ENCODE measurements at places on chromosomes 12 and 14.

DNA sequence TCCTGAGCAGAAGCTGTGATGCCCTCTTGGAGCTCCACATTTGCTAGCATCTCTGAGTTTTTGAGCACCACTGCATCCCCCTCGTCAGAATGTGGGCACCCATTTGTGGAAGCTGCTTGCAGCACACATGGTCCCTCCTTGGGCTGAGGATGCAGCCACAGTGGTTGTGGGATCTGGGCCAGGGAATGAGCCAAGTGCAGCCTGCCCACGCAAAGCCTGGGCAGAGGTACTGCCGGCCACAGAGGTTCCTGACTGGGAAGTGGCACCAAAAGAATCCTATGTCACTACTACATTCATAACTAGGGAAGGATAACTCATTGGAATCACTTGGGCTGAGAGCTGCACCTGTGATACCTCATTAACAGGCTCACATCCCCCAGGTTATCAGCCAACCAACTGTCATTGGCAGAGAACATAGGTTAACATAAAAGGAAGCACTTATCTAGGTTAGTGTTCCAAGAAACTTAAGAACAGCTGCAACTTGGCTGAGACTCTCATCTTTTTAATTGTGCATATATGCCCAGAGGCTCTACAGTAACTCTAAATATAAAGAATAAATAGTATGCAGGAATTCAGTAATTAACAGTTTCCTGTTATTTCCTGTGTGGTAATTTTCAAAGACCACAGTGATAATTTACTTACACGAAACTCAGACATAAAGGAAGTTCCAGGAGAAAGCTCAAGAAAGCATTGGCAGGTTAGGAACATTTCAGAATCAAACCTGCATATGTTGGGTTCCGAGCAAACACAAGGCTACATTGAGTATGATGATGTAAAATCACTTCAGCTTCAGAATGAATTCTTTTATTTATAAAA lies 145.3 kb downstream of the BCAT1 start:
- no peak for DNase-seq

GRCh38 chr12:45878630-45879255 lies 111.6 kb downstream of the SCAF11 start:
- no peak for DNase-seq

DNA sequence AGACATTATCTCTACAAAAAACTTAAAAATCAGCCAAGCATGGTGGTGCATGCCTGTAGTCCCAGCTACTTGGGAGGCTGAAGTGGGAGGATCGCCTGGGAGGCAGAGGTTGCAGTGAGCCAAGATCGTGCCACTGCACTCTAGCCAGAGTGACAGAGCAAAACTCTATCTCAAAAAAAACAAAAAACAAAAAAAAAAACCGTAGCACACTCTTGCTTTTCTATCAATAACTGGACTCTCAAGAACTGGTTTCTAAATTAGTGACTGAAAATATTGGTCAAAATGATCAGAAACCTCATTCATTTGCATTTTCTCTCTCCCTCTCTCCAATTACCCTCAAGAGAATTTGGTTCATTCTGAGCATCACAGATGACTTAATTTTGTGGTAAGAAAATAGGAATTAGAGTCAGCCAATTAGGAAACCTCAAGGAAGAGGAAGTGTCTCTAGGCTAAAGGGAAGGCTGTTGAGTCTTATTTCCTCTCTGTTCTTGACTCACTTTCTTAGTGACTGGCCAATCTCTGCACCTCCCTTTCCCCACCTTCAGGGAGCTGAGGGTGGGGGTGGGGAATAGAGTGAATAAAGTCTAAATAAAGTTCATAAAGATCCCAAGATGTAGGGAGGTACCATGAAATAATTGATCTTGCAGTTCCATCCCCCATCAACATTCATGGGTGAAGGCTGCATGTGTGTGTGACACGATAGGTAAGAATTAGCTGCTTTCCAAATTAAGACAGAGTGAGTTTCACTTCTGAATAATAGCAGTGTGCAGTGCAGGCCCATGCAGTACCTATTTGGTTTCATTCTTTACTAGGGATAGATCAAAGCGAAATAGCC lies 6.8 kb upstream of the PSMA6 start:
- DNase-seq = peak; percentile 3

DNA sequence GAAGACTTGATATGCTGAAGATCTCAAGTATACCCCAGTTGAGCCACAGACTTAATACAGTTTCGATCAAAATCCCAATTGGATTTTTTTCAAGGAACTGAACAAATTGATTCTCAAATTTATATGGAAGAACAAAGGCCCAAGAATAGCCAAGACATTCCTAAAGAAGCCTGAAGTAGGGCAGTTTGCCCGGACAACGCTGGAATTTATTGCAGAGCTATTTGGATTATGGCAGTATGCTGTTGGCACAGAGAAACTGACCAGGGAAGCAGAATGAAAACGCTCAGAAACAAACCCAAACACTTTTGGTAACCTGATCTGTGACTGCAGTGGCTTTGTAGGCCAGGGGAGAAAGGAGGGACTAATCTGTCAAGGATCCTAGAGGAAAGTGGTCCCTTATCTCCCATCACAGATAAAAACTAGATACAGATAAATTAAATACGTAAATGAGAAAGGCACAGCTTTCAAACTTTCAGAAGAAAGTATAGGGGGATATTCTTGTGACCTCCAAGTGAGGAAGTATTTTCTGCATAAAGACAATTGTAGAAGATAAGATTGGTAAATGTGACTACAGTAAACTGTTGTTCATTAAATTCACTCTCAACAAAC lies 35.9 kb upstream of the GSC start:
- DNase-seq = no peak

DNA sequence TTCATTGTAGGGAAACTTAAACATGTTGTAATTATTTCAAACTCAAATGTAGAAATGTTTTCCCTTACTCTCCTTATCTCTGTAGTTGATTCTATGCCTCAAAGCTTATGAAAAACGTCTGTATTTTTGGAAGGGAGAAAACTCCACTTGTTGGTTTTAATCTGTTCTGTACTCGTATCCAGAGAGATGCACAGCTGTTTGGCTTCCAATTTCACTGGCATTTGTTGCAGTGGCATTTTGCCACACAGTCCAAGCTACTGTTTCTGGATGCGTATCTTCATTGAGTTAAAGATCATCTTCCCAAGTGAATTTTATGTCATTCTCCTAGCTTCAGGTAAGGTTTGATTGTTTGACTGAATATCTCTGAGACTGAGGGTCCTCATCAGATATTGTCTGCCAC lies 481.4 kb downstream of the TRHDE start:
- no peak for DNase-seq

DNA sequence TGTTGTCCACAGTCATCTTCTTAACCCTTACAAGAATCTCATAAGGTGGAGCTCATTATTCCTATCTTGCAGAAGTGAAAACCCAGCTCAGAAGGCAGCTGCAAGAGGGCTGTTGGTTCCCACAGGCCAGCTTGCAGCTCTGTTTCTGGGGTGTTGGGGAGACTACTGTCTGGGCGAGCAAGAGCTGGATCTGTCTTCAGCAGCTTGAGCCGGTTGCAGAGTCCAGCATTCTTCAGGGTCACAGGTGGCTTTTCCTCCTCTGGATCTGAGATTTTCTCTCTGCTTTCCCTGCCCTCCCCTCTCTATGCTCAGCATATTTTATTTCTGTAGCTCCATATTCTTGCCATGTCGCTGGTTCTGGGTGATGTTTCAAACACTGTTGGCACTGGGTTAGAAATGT lies 87.4 kb downstream of the PAPOLA start:
- no peak for DNase-seq

- DNase-seq = no peak
Measured at GRCh38 chr12:70553391-70553859, 83.8 kb downstream of the PTPRB start.

DNA sequence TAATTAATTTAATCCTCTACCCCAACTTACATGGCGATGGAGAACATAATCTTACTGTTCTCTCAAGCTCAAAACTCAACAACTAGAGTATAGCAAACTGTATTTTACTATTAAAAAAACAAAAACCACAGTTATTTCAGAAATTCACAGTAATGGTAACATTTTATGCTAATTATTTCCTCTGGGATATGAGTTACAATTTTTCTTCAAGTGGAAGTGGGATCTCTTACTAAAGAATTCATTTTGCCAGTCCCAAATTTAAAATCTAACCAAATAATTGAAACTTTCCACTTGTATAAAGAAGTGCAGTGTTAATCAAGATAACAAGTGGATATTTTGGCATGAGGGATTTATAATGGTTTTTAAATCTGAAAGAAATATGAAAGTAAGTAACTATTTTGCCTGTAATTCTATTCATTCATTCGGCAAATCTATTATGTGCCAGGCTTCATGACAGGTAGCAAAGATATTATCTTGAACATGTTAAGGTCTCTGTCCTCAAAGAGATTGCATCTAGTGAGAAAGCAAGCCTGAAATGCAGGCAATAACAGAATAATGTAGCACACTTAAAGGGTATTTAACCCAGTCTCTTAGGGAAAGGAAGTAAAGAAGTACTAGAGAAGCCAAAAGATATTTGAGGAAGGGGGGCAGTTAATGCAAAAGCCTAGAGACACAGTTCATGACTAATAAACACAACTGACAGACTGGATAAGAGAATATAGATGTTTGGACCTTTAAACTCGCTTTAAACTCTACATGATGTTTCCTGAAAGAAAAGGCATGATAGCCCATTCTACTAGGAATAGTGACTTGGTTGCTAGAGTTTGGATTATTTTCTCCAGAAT lies 44.0 kb downstream of the TAOK3 start:
- DNase-seq = no peak

DNA sequence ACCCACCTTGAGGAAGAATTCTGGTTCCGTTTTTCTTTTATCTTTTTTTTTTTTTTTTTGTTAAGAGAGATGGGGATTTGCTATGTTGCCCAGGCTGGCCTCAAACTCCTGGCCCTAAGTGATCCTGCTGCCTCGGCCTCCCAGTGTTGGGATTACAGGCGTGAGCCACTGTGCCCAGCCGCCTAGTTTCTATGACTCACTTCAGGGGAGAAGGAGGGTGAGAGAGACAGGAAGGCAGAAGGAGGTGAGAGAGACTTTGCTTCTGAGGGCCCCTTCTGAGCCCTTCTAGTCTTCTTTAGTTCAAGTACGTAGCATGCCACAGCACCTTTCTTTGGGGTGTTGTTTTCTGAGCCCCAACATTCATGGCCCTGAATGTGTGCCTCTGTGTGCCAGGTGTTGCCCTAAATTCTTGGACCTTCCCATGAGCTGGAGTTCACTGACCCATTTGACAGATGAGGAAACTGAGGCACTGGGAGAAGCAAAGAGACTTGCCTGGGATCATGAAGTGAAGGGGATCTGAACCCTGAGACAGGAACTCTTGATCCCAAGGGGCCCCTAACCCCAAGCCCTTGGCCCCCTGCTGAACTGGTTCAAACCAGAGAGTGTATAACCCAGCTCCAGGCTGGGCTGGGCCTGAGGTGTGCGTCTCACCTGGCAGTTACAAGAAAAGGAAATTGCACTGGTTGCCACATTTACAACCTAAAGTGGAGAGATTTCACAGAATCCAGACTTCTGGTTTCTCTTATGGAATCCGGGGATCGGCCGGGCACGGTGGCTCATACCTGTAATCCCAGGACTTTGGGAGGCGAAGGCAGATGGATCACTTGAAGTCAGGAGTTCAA lies 20.8 kb downstream of the SH2B3 start:
- DNase-seq = peak; percentile 39

DNA sequence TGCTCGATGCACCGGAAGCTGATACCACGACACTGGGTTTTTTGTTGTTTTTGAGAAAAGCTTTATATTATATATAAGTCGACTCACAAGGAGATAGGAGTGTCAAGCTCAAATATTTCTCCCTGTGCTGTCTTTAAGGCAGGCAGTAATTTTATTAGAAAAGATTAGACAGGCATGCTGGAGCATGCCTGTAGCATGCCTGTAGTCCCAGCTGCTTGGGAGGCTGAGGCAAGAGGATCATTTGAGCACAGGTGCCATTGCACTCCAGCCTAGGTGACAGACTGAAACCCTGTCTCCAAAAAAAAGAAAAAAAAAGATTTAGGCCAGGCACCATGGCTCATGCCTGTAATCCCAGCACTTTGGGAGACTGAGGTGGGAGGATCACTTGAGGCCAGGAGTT lies 51.8 kb downstream of the GNS start:
- no peak for DNase-seq

DNA sequence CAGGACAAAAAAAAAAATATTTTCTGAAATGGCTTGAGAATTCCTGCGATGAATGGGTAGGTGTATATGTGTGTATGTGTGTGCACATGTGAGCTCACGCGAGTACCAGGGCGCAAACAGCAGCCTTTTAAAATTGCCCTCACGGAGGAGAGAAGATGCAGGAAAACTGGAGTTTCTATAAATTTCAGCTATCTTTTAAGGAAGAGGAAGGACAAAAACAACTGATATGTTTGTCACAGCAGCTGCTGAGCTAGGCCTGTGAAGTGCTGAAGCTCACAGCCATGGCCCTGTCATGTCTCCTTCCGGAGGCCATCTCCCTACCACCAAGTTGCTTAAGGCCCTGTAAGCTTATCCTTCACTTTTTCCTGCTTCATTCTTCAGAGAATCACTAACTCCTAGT lies 40.8 kb downstream of the DUSP16 start:
- no peak for DNase-seq

DNA sequence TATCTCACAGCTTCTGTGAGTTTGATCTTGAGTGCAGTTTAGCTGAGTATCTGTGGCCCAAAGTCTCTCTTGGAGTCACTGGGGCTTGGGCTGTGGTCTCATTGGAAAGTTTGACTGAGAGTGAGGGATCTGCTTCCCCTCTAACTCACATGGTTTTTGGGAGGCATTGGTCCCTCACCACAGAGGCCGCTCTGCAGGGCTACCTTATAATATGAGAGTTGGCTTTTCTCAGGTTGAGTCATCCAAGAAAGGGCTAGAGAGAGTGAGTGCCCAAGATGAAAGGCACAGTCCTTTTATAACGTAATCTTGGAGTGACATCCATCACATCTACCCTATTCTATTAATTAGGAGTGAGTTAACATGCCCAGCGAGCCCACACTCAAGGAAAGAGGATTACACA lies 175.8 kb downstream of the SLC41A2 start:
- no peak for DNase-seq

GRCh38 chr12:14905269-14906004 lies 19.8 kb upstream of the MGP start:
- DNase-seq = no peak

DNA sequence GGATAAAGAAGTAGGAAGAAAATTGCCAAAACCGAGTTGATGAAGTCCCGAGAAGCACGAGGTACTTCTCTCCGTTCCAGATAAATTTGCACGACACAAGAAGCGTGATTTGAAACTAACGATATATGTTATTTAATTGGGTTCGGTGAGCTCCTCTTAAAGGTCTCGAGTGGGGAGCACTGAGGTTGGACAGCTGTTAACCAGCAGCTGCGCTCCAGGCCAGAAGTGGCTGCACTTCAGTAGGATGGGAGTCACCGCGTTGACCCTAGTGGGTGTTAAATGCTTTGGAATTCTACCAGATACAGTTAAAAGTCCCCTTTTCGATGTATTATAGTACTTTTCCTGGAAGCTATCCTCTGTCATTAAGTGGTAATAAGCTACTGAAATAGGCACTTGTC lies 953 bp upstream of the DCAF5 start:
- DNase-seq = no peak

- DNase-seq = no peak
Measured at GRCh38 chr14:90487031-90487430, 90.2 kb downstream of the CALM1 start.

DNA sequence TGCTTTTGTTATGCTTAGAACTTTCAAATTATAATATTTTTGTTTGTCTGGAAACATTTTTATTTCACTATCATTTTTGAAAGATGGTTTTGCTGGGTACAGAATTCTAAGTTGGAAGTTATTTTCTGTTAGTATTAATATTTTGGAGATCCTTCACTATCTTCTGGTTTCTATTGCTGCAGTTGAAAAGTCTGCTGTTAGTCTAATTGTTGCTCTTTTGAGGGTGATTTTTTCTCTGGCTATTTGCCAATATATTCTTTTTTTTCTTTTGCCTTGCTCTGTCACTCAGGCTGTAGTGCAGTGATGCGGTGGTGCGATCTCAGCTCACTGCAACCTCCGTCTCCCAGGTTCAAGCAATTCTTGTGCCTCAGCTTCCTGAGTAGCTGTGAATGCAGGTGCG lies 28.2 kb upstream of the ARID2 start:
- DNase-seq = no peak

Data from NCI-H226 (cell line).